NCI-H345 (cell line): ENCODE measurements at places on chromosomes 12 and 14.

DNA sequence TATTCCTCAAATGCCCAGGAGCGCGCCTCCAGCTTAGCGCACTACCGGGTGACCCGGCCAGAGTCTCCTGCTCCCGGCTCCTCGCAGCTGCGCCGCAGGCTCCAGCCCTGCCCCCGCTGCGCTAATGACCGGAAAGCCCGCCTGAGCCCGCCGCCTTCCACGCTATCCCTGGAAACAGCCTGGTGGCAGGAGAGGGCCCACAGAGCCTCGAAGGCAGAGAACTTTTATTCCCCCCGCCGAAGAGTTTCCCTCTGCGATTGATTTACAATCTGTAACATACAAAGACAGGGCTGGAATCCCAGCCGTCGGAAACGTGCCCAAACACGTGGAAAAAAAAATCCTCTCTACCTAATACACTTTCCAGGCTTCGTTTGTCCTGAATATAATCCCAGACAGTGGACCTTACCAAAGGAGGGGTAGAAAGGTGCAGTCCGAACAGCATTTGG, 1.5 kb downstream of the COL2A1 start:
- DNase-seq = no peak

DNA sequence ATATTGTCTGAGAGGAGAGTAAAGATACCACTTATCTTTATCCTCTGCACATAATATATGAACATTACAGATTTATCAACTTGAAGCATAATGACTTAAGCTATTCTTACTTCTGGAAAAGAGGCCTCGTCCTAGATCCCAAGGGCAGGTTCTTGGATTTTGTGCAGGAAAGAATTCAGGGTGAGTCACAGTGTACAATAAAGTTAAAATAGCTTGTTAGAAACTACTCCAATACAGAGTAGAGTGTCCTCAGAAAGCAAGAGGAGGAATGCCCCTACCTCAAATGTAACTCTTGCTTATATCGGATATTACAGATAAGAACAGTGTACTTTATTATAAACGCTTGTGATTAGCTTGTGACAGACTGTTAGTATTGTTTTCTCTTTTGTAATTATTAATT, 41.9 kb upstream of the ABCC9 start:
- no peak for DNase-seq

- no peak for DNase-seq
Observed at GRCh38 chr12:57743769-57744168, 1.1 kb upstream of the TSPAN31 start.

DNA sequence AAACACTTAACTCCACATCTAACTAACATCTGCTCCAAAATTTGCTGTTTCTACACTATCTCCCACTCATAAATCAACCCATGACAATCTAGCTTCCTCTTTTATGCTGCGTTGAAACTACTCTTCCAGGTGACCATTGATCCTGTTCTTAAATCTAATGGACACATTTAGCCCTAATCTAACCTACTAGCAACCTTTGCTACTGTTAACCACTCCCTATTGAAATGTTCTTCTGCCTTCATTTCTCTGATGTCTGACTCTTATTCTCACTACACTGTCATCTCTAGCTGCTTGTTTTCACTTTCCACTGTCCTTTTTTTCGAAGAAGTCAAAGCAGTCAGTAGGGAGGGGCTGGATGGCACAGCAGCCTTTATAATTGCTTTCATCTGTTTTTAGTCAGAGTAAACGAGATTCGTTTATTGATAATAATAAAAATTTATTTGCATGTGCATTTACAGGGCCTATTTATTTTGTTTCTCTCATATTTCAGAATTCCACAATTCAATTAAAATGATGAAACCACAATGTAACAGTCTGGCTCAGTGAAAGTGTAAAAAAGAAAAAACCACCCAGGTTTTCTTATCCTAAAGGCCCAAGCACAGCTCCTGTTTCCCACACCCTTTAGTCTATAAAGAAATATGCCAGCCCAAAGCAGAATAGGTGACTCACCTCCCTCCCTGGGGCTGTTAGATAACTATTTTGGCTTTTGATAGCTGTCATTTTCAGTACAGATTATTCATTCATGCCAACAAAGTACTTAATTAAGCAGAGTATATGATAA, 44.9 kb downstream of the ATP2B1 start:
- DNase-seq = no peak

- DNase-seq = no peak
Observed at GRCh38 chr14:91934554-91935285, 12.8 kb downstream of the FBLN5 start.

DNA sequence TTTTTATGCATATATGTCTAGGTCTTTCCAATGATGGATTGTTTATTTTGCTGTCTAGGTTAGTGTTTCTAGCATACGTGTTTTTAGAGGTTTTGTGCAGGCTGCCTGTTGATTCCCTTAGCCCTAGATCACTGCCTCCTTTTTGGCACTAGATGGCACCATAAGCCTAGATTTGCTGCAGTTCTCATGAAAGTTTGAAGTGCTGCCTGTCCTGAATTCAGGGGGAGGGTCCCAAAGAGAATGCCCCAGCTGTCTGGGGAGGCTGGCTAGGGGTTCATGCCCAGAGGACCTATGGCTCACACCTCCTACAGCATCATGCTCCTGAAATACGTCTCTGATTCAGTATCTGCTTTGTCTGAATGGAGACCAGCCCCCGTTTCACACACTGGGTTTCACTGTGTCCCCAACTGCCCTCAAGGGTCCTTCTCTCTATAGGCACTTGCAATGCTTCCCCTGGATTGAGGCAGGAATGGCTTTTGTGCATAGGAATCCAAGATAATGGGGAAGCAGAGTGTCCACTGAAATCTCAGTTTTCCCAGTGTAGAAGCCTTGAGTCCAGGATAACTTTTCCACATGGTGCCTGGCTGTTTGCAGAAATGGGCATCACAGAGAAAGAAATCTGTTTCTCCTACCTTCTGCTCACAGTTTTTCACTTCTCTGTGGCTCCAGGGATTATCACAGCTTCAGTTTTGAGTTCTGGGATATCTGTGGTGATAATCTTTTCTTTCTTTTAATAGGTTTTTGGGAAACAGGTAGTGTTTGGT, 14.2 kb upstream of the TXNRD1 start:
- peak; percentile 70 for DNase-seq

DNA sequence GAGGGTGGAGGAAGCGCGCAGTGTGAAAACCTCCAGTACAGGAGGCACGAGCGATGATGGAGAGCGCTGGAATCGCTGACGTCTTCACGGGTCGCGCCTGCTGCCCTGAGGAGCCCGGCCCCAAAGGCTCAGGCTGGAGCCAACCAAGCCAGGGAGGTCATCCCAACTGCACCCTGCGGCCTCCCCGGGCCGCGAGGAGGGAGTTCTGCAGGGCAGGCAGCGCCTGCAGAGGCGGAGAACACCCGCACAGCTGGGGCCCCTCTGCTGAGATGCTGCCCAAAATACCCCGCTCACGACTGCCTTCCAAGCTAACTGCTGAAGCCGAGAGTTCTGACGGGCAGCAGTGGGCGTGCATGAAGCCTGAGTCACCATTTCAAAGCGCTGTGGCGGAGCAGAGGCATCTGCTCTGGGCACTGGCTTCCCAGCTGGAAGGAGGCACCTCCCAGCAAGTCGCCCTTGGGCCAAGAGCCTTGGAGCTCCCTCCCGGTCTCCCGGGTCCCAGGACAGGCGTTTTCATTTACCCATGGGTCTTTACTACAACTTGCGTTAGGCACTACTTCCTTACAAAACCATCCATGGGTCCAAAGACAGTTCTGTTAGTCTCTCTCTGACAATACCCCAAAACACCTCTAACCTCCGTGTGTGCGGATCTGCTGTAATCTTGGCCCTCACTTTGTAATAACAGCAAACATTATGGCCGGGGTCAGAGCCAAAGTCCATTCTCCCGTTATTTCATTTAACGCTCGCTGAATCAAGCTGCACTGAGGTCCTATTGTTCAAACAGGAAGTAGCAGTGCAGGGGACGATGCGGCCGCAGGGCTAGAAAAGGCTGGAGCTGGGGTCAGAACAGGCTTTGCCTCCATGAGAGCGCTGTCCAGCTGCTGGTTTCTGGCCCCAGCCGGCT, 60.1 kb upstream of the RIMBP2 start:
- no peak for DNase-seq

- DNase-seq = no peak
Observed at GRCh38 chr14:31162910-31163649, 44.5 kb downstream of the HECTD1 start.

DNA sequence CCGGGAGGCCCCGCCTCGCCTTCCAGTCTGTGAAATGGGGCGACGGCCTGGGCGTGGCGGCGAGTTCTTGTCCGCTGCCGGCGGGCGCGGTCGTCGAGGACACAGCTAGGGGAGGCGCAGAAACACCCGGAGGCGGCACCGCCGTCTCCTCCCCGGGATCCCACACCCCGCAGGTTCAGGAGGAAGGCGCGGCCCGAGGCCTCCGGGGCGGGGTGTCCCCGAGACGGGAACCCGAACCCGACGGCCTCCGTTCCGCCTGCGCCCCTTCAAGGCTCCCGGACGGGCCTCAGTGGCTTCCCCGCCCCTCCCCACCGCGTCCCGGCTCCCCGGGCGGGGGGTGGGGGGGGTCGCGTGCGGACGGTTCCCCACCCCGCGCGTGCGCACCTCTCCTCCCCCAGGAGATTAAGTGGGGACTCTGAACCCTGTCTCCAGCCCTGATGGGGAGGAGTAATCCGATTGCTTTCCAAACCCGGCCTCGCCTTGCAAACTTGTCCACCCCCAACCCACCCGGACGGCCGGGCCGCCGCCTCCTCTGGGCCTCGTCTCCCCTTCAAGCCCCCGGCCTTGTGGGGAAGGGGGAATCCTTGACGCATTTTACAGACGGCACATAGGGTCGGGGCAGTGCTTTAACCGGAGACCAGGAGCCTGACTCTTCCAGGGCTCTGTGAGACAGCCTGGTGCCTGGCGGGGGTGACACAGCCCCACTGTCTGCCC, 35.3 kb upstream of the ANKRD9 start:
- no peak for DNase-seq
